ENCODE measurements at places on chromosomes 13 and 19.

DNA sequence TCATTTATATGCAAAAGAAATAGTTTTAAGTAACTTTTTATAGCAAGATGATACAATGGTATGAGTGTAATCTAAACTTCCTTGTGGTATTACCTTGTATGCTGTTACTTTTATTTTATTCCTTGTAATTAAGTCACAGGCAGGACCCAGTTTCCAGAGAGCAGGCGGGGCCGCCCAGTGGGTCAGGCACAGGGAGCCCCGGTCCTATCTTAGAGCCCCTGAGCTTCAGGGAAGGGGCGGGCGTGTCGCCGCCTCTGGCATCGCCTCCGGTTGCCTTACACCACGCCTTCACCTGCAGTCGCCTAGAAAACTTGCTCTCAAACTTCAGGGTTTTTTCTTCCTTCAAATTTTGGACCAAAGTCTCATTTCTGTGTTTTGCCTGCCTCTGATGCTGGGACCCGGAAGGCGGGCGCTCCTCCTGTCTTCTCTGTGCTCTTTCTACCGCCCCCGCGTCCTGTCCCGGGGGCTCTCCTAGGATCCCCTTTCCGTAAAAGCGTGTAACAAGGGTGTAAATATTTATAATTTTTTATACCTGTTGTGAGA is 10.2 kb downstream of the PLPPR3 start:
- no peak for DNase-seq

GRCh38 chr19:55620410-55621204 is 3.8 kb downstream of the ZNF784 start:
- DNase-seq: no peak

GRCh38 chr19:38281811-38282566 is 17.6 kb downstream of the SPINT2 start:
- no peak for DNase-seq

DNA sequence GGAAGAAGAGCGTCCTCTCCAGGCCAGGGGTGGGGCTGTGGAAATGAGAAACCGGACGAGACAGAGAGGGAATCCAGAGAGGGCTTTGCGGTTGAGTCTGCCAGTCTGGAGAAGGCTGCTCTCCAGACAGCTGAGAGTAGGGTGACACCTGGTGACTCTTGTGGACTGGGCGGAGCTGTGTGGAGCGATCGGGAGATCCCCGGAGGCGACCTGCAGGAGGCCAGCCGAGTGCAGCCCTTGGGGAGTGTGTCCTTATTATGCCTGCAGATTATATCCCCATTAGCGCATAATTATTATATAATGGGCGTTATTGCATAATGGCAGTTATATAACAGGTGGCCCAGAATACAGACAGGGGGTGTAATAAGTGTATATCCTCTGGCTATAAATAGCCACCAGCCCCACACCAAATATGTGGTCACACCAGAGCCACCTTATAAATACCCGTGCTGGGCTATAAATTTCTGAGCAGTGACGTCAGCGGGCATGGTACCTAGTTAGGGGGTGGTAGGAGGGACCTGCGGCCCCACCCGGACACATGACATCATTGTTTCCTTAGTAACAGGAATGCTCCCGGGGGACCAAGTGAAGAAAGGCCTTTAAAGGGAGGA is 41.2 kb downstream of the NFIX start:
- DNase-seq: peak; percentile 89

DNA sequence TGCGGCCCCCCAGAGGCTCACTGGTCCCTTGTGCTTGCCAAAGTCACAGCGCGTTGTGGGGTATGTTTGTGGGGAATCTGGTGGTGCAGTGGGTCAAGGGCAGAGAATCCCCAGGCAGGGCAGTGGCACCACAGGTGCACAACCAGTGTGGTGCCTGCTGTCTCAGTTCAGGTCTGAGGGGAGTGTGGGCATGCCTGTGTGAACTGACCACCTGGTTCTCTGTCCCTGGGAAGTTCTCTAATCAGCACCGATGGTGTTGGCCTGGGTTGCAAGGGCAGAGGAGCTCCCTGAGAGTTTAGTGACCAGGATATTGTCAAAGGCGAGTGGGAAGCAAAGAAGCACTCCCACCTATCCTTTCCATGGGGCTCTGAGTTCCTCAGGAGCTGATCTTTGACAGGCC is 37.7 kb downstream of the ACSBG2 start:
- no peak for DNase-seq

DNA sequence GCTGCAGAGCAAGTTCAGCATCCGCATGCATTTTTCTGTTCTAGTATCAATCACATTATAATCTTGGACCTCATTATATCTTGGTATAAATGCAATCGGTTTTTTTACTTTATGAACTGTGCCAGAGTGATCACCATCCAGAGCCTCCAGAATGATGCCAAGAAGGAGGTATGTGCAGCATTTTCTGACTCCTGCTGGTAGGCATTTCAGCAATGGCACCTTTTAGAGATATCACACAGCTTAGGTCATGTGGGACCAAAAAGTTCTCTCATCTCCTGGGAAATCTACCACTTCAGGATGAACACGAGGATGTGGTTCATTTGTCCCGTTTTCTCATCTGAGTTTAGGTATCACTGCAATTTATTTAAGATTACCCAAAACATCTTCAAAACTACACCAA is 220.4 kb downstream of the VWA8 start:
- no peak for DNase-seq

DNA sequence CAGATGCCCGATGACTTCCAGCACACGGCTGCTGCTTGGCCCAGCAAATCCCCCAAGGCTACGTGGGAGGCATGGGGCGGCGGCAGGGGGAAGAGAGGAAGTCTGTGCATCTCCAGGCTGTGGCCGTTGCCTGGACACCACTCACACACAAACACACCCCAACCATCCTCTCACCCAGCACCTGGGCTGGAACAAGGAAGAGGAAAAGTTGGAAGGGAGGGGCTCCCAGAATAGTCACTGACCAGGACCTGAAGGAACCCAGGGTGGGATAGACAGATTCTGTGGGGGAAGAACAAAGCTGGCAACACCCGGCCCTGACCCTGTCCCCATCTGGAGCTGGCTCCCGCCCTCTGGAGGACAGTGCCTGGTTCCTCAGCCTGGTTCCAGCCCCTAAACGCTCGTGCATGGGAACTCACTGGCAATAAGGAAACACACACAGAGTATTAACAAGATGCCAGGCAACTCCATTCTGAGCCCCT is 11.2 kb downstream of the PPP6R1 start:
- peak; percentile 76 for DNase-seq

DNA sequence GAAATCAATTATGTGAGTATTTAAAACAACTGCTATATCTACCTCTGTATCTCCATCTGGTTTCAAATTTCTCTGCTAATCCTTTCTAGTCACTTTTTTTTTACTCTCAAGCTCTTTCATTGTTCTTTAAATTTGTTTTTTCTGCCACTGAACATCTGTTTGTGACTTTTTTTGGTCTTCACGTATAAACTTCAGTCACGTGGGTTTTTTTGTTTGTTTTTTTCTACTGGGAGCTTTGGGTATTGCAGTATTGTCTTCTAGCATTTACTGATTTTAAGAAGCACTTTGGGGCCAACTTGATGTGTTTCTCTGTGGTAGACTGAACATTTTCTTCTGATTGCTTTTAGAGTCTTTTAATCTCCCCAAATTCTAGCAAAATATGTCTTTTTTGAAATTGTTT is 262.6 kb upstream of the RXFP2 start:
- DNase-seq: no peak

Measured in RWPE1 (cell line).